ENCODE measurements at places on chromosomes 6 and 20.

DNA sequence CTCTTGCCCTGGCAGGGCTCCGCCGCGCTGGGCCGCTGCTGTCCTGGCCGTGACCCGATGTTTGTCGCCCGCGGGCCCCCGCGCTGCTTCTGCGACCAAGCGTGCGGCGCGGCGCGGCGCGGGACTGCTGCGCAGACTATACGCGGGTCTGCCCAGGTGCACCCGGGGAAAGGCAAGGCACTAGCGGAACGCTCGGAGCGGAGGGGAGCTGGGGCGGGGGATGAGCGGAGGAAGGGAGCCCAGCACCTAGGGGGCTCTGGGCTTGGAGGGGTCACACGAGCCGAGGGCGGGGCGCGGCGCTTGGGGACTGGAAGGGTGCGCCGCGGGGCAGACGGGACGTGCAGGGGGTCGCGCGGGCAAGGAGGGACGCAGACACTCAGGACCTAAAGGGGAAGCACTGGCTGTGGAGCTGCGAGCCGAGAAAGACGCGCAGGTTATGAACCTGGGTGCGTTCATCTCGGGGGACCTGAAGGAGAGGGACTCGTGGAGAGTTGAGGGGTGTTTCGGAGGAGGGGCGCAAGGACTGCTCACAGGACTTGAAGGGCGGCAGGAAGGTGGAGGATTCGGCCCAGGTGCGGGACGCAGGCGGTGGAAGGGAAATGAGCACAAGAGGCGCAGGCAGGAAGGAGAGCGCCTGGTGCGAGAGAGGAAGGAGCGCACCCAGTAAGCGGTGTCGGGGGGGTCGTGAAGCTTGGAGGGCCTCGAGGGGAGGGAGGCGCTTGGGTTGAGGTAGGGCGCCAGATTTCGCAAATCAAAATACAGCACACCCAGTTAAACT is 40.8 kb upstream of the ZNFX1 start:
- H3K4me1 ChIP-seq: peaks cover 9% of the 10 kb centered on the region
- H3K27ac ChIP-seq: no peak overlapping the region
- no peak for DNase-seq
- peak overlapping the region; percentile 32 for H3K4me3 ChIP-seq

- peak overlapping the region; percentile 83 for H3K4me3 ChIP-seq
- no peak overlapping the region for H3K27ac ChIP-seq
- no peaks in the 10 kb centered on the region for H3K27me3 ChIP-seq
- H3K4me1 ChIP-seq: peaks cover 52% of the 10 kb centered on the region
These were observed 120.9 kb upstream of the SLC2A12 start for GRCh38 chr6:134173366-134173725.

DNA sequence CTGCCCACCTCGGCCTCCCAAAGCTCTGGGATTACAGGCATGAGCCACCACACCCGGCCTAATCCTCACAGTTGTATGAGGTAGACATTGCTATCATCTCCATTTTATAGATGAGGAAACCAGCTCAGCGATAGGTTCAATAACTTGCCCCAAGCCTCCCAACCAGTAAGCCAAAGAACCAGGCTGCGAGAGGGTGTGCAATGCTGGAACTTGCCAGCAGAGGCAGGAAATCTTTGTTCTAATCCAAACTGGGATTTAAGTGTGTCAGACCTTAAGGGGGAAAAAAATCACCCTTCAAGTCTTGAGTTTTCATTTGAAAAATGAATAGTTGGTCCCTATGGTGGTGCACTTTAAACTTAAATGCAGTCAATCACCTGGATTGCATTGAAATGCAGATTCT is 20.1 kb upstream of the RNGTT start:
- H3K4me3 ChIP-seq: no peak overlapping the region
- H3K27me3 ChIP-seq: no peaks in the 10 kb centered on the region
- DNase-seq: no peak
- H3K36me3 ChIP-seq: no peaks in the 10 kb centered on the region
- no peak overlapping the region for H3K27ac ChIP-seq
- no peaks in the 10 kb centered on the region for H3K4me1 ChIP-seq

DNA sequence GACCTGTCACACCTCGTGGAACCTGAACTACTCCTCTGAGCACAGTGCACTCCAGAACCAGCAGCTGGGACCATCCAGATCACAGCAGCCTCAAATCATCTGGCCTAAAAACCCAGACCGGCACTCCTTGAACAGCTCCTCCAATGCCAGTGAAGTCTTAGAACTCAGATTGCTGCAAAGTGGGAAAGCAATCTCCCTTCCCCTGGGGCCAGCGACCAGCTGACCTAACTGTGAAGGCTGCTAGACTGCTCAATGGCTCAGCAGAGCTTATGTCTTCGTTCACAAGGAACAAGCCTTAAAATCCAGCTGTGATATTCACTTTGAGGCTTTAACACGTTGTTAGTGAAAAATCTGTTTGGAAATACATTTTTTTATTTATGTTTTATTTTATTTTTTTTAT is 243.2 kb downstream of the ANKRD60 start:
- peak; percentile 37 for DNase-seq
- H3K36me3 ChIP-seq: no peaks in the 10 kb centered on the region
- H3K4me1 ChIP-seq: peaks cover 19% of the 10 kb centered on the region

- no peaks in the 10 kb centered on the region for H3K27me3 ChIP-seq
- H3K27ac ChIP-seq: no peak overlapping the region
- DNase-seq: no peak
- H3K4me1 ChIP-seq: peaks cover 16% of the 10 kb centered on the region
These were observed 40.0 kb upstream of the CLDN20 start for GRCh38 chr6:155223646-155224451.

GRCh38 chr6:73151732-73152131 is 73.6 kb downstream of the KHDC1L start:
- H3K4me3 ChIP-seq: no peak overlapping the region
- no peaks in the 10 kb centered on the region for H3K27me3 ChIP-seq
- no peaks in the 10 kb centered on the region for H3K4me1 ChIP-seq
- no peak for DNase-seq

DNA sequence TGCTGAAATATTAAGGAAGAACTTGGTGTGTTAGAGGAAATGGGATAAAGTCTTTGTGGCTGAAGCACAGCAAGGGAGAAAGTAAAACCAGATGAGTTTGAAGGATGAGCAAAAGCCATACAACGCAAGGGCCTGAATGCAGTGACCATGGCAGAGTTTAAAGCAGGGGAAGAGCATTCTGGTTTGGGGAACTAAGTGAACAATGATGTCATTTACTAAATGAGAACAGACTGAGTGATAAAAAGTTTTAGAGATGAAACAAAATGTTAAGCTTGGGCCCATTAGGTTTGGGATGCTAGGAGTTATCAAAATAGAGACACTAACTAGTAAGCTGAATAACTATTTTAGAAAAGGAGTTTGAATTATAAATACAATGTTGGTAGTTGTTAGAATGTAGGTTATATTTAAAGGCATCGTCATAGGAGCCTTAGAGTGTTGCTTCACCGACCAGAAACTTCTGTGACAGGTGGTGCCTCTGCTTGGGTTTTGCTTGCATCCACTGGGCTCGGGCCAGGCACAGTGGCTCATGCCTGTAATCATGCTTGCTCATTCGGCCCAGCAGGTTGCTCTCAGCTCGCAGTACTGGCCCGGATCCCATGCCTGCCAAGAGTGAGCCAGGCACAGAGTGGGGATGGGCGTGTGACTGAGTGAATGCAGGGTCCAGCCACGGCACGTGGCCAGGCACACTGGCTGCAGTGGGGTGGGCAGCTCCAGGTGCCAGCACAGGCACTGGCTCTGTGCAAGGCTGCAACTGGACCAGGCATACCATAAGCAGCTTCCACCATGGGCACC is 37.4 kb upstream of the OPRM1 start:
- no peaks in the 10 kb centered on the region for H3K36me3 ChIP-seq
- no peak for DNase-seq
- H3K4me1 ChIP-seq: no peaks in the 10 kb centered on the region
- no peak overlapping the region for H3K27ac ChIP-seq
- H3K4me3 ChIP-seq: no peak overlapping the region
- no peaks in the 10 kb centered on the region for H3K27me3 ChIP-seq

Data from heart left ventricle (tissue), 16 donors.